Cortex of kidney (tissue), 1 donor: ENCODE measurements at places on chromosomes 7 and 10.

DNA sequence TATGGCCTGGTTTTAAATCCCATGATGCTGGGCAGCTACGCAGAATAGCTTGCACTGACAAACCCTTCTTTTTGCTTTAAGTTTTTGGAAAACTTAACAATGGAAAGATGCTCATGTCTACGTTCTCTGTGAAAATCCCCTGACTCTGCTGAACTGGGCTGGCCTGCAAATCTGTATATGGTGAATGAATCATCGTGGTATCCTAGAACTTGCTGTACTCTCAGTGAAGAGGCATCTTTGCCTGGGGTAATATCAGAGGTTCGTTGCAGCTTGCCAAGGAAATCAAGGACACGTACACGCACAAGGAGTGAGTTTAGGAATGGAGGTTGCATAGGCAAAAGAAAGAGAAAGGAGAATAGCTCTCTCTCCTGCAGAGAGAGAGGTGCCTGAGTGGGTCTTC is 382.0 kb upstream of the ADARB2 start:
- DNase-seq: no peak

DNA sequence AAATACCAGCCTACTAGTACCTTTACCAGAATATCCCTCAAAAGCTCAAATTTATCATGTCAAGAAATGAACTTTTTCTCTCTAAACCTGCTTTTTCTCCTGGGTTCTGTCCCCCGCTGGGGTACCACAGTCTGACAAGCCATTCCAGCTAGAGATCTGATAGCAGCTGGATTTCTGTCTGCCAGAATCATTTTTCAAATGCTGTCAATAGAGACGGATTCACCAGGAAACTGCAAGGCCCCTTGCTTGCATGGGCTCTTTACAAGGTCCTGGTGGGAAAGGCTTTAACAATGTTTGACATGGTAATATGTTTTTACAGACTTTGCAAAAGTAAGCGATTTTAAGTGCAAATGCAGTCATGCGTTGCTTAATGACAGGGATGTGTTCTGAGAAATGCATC is 4.9 kb upstream of the ANXA11 start:
- no peak for DNase-seq

DNA sequence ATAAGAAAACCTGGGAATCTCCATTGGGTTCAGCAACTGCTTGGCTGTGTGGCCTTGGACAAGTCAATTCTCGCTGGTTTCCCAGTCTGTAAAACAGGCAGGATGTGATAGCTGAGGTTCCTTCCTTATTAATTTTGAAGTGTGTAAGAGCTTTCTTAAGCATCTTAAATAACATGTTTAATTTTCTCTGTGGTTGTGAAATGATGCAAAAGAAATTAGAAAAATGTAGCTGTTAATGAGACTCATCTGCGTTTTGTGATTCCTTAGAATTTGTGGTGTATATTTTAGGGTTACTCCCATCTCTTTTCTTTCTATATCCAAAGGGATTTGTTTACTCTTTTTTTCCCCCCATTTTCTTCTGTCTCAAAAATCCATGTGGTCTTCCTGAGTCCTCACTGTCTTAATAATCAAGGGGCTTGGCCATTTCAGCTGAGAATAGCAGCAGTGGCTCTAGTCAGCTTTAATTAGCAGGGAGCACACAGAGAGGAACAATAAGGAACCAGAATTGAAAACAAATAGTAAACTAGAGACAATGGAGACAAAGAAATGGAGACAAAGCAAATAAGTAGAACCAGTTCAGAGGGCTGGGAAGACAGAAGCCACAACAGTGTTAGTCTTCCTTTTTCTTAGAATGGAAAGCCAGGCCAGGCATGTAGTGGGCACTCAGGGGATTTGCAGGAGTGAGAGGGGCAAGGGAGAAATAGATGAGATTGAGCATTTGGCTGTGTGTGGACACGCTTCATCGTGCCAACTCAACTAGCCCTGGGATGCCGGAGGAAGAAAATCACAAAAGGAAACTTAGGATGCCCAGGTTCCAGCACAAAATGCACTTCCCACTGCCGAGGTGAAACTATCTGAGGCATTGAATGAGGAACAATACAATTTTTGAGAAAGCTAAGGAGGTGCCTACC is 93.9 kb downstream of the CHN2 start:
- no peak for DNase-seq

- no peak for DNase-seq
Observed at GRCh38 chr7:17368856-17369524, 70.5 kb downstream of the AHR start.

DNA sequence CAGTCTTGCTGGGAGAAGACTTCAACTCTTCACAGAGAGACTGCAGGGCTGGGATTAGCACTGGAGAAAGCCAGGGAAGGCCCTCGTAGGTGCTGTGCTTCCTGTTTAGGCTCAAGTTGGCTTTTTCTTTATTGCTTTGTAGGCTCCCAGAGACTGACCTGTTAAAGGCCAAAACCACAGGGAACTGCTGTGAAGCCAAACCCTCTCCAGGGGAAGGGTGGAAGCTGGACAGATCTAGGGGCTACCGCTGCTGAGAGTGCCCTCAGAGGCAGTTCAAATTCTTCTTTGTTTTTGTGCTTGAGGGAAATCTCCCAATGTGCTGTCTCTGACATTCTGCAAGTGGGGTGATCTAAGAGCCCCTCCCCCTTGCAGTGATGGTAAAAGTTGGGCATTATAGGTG is 198.4 kb downstream of the CNTNAP2 start:
- DNase-seq: no peak
